Activated CD4-positive, alpha-beta T cell treated with anti-CD3 and anti-CD28 coated beads, Interleukin-2, Interleukin-6, amounts not matched to agents 100 ng/mL and 50 ng/mL, durations not matched to agents 16 hours and 8 hours (primary cell): ENCODE measurements at places on chromosomes 6 and 20.

DNA sequence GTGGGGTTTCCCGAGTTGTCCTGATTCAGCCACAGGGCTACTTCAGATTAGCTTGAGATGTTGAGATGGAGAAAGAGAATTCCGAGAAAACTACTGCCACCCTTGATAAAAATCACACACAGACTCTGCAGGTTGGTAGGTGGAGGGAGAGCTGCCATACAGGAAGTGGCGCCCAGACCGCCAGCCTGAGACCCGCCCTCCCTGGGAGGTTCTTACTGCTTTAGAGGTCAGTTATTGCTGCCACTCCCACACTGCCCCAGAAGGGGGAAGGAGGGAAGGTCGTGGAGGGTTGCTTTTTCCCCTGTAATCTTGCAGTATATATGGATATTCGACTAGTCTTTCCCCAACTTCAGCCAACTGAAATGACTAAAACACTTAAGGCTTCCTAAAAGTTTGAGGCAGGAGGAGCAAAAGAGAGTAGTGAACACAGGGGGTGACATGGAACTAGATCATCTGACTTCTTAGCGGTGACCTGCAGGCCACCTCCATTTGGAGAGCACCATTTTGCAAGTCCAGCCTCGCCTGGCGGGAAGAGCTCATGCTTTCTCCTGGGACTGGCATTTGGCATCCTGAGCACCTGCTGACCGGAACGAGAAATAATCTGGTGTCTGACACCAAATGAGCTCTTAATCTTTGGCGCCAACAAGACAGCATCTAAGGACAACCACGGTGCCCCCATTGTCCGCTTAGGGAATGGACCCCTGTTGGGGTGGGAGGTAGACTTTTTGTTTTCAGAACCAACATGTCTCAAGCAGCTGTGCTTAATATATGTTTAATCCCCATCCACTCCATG lies 35.7 kb upstream of the SLC22A1 start:
- DNase-seq: no peak

GRCh38 chr6:35668744-35669450 lies 19.8 kb downstream of the FKBP5 start:
- DNase-seq: no peak

- DNase-seq: no peak
Observed at GRCh38 chr20:46717818-46718541, 8.5 kb downstream of the SLC2A10 start.

- DNase-seq: no peak
Observed at GRCh38 chr6:125868678-125869395, 78.1 kb downstream of the NCOA7 start.

GRCh38 chr6:126811321-126811720 lies 307.1 kb upstream of the RSPO3 start:
- DNase-seq: no peak

GRCh38 chr6:100084316-100084990 lies 90.4 kb upstream of the MCHR2 start:
- no peak for DNase-seq

- DNase-seq: no peak
Observed at GRCh38 chr6:137095651-137096238, 51.0 kb upstream of the IL20RA start.

DNA sequence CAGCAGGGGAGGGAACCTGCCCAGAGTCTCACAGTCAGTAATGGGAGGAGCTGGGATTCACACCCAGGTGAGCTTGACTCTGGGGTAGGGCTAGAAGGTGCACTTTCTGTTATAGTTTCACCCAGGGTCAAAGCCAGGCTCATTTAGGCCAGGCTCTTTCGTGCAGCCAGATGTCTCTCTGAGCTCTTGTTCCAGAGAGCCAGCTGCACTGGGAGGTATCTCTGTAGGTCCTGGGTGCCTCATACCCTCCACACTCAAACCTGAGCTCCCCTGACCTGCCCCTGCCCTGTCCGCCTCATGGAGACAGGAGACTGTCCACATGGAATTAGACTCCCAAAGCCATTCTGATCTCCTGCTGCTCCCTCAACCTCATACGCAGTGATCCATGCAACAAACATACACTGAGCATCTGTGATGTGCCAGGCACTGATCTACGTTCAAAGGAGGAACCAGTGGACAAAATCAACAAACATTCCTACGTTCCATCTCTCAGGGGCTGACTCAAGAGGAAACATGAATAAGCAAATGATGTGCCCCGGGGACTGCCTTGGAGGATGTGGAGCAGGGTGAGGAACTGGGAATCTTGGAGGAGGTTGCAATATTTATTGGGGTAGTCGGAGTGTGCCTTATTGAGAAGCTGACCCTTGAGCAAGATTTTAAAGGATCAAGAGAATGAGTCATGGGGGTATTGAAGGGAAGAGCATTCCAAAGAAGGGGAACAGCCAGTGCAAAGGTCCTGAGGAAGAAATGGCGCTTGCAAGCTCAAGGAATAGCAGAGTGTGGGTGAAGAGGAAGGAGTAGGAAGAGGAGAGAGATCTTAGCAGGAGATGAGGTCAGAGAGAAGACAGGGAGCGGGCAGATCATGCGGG lies 71.3 kb upstream of the TOX2 start:
- DNase-seq: no peak

GRCh38 chr6:144776031-144776819 lies 491.1 kb downstream of the UTRN start:
- no peak for DNase-seq

DNA sequence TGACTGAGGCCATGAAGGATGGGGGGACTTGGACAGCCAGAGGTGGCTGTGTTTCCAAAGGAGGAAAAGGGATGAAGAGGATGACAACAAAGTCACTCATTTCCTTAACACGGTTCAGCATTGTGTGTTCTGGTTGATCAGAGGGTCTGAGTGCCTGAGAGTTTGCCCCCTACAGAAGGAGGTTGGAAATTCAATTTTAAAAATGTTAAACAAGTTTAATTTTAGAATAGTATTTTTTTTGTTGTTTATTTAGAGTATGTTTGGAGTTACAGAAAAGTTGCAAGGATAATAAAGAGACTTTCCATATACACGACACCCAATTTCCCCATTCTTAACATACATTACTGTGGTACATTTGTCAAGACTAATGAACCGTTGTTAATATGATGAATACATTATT lies 10.3 kb upstream of the VAPB start:
- DNase-seq: no peak

DNA sequence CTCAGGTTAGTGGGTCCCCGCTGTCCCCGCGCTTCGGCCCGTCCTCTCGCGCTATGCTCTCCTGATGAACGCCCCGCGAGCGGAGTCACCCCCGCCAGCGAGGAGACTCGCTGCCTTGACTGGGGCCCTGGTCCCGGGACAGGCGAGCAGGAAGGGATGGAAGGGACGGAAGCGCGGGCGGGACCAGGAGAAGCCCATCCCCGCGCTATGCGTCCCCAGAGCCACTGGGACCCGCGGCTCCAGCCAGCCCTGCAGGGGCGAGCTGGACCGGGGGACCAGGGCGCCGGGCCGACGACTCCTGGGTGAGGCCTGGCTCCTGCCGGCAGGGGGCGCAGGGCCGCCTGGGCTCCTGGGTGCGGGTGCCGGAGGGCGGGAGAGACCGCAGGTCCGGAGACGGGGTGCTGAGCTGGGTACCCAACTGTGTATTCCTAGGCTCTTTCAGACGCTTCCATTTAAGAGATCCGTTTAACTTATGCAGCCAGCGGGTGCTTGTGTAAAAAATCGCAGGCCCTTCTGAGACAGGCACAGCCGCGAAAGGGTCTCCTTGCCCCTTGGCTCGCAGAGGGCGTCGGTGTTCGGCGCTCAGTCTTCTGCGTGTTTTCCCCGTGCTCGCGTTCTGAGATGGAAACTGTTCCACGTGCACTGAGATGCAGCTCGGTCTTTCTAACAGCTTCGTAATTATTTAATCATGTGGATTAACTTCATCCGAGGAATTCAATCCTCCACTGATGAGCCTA lies 580 bp upstream of the SYCP2 start:
- DNase-seq: peak; percentile 85

- no peak for DNase-seq
Observed at GRCh38 chr6:143160015-143160414, 99.3 kb downstream of the AIG1 start.

GRCh38 chr20:14543040-14543439 lies 205.6 kb upstream of the FLRT3 start:
- no peak for DNase-seq

DNA sequence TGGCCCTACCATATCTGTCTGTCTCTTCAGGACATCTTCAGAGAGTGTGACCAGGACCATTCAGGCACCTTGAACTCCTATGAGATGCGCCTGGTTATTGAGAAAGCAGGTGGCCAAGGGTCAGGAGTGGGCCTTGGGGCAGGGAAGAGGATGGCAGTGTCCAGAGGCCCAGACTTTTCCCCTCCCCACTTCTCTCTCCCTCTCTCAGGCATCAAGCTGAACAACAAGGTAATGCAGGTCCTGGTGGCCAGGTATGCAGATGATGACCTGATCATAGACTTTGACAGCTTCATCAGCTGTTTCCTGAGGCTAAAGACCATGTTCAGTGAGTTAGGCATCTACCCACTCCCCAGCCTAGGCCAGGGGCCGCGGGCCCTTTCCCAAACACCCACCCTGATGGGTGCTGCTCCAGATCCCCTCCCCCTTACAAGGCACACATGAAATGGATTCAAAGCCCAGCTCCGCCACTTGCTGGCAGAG lies 24.3 kb downstream of the CAPN11 start:
- no peak for DNase-seq

DNA sequence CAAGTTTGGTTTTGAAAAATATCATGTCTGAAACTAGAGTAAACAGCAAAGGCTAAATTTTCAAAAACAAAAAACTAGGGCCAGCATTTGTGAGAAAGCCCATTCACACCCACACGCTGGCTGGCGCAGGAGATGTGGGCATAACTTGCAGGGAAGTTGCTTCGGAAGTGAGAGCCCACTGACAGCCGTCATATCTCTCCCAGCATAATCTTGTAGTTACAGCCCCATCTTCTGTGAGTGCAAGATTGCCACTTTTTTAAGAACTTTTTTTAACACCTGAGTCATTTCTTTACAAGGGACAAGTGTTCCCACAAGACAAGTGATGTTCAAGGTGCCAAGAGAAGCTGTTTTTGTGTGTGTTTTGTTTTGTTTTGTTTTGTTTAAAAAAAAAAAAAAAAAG lies 212.5 kb upstream of the CNR1 start:
- no peak for DNase-seq

GRCh38 chr6:16282370-16282769 lies 44.0 kb downstream of the GMPR start:
- no peak for DNase-seq

- DNase-seq: peak; percentile 82
Observed at GRCh38 chr6:149140910-149141290, 176.6 kb upstream of the TAB2 start.

GRCh38 chr6:61949161-61949560 lies 336.9 kb downstream of the KHDRBS2 start:
- DNase-seq: no peak
